ENCODE measurements at places on chromosomes 2 and 18. TPM values are rescaled to one million over a fixed set of nuclear protein-coding genes. Genes with fewer than 3 reads are reported as not detected.

NHEJ1 gene
- 9.4 TPM for total RNA-seq

CFC1 gene
- 0.45 TPM for total RNA-seq

MEIS1 gene
- 41.2 TPM for total RNA-seq

PCARE gene
- 5.3 TPM for total RNA-seq

COL5A2 gene
- total RNA-seq = 10.2 TPM

ZC3H8 gene
- total RNA-seq = 13.0 TPM

CPS1 gene
- total RNA-seq = 5.4 TPM

PXDN gene
- total RNA-seq = 25.7 TPM

ECEL1 gene
- total RNA-seq = not detected

ESPNL gene
- total RNA-seq = 0.56 TPM

All from right cardiac atrium (tissue), 5 donors.